Stimulated activated CD4-positive, alpha-beta T cell treated with anti-CD3 and anti-CD28 coated beads, Interleukin-1b, Interleukin-23, amount 100 ng/mL, for 24 hours (primary cell): ENCODE measurements at places on chromosomes 3 and 15.

DNA sequence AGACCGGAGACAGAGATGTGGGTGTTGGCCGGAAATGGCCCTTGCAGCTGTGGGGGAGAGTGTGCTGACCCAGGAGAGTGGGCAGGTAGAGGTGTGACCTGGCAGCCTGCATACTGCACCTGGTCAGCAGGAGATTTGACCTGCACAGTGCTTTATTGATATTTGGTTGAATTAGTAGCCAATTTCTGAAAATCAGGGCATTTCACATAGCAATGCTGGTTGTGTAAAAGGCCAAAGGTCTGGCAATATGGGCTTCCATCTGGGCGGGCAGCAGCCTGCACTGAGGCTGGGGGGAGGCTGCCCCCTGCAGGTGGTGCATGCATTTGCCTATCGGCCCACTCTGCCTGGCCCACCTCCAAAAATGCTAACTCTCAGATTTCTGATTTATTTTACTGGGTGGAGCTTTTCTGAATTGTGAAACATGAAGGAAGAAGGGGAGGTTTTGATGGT, 9.4 kb upstream of the MGLL start:
- DNase-seq: no peak

DNA sequence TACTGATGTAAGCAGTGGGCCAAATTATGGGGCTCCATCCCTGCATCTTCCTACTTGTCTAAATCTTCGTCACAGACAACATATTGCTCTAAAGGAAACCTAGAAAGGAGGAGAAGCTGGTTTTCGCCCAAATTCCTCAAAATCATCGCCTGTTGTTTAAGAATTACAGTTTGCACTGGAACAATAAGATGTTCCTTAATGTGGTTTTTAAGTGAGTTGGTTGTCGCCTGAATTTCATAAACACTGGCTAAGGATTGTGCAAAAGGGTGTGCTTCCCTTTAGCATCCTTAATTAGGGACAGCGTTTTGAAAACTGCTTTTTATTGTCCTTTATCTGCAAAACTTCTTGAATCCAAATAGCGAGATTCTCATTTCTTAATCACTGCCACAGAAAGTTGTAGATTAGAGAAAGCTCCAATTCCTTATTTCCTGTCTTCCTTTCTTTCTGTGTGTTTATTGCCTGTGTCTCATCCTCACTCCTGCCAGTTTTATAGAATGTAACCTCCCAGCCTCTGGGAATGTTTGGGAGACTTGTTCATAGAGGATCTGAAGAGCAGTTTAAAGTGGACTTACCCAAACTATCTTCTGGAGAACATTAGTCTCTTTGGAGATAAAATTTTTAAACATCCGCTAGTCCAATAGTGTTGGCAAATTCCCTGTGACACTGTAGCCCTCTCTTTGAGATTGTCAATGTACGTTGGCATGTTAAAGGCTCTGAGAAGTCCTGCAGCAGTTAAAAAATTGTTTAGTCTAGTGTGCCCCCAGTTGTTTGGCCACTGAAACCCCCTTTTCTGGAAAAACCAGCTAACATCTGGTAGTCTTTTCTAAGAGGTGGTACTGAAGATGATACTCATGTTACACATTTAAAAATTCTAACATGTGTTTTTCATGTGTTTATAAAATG, 50.4 kb downstream of the FLNB start:
- no peak for DNase-seq

GRCh38 chr3:106688464-106688863, 688.8 kb upstream of the CCDC54 start:
- no peak for DNase-seq

- DNase-seq: peak; percentile 65
These were observed 12.6 kb upstream of the LMAN1L start for GRCh38 chr15:74799856-74800558.

DNA sequence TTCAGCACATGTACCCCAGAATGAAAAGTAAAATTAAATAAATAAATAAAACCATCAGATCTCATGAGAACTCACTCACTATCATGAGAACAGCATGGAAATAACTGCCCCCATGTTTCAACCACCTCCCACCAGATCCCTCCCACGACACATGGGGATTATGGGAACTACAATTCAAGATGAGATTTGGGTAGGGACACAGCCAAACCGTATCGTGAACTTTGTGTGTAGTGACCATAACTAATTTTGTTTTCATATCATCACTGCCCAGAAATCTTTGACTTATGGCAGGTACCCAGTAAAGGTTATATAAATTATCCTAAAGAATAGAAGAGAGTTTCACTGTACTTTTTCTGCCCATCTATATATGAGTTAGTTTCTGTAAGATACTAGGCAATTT, 766.5 kb downstream of the ROBO1 start:
- no peak for DNase-seq

GRCh38 chr3:108661699-108662098, 72.2 kb downstream of the DZIP3 start:
- DNase-seq: no peak

DNA sequence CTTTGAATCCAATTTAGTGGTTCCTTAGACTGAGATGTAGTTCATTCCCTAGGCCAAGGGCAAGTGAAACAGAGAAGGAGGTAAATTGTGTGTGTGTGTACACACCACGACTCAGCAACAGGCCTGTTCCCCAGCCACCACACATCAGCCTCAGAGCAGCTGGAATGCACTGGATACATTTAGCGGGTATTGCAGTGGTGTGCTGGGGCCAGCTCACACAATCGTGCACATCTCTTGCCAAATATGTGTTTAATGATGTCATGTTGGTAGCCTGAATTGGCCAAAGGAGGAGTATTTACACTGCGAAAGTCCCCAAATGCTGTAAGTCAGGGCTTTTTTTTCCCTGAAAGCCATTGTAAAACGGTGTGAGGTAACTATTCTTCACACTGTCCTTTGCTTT, 82.3 kb downstream of the RBPMS2 start:
- no peak for DNase-seq

DNA sequence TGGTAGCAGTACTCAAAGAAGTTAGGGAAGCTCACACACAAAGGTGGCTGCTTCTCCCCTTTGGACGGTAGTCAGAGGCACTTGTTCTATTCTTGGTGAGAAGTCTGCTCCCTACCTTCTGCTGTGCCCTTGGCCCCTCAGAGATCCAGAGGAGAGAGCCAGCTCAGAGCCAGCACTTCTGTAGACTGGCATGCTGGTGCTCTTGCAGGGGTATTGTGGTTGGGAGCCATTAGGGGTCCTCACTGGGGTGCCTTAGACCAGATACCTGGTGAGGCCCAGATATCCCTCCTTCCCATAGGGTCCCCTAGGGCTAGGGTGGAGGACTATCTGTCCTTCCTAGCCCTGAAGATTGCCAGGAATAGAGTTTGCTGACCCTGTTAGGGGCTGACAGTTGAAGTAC, 140.6 kb downstream of the EEFSEC start:
- DNase-seq: no peak

DNA sequence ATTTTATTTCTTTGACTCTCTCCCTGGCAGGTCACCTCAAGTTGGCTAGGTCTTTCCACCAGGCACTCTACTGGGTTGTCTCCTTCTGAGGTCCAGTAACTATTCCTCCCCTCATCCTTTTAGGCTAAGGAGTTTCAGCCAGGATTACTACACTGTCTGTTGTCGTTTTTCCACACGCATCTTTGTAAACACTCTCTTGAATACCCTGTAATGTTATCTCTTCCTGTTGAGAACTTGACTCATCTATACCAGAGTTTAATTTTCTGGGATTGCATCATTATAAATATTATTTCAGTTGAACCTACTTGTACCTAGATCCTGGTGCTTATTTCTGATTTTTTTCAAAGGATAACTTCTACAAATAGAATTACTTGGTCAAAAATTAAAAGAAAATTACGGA, 138.3 kb downstream of the SQOR start:
- DNase-seq: no peak

DNA sequence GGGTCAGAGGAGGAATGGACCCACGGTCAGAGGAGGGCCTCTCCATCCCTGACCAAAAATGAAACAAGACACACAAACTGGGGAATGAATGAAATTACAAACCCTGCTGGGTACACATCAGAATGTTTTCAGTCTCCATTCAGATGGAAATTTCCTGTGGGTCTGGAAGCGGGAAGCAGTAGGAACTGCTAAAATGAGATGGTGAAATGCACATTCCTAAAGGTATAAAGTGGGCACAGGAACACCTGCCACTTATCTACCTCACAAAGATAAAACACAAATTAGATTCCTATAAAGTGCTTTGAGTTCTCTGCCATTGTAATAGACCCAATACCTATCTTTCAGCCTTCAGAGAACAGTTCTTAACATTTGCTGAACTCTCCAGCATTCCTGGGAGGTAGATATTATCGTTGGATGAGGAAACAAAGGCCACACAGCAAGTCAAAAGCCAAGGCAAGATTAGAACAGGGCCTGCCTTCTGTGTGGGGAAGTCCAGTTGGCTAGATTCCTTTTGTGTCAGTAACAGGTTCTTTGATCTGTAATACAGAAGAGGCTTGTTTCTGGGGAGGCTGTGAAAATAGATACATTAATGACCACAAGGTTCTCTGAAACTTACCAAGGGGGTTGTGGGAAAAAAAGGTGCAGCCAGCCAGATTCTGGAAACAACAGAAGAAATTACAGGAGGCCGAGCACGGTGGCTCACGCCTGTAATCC, 98.4 kb downstream of the IGF2BP2 start:
- no peak for DNase-seq

DNA sequence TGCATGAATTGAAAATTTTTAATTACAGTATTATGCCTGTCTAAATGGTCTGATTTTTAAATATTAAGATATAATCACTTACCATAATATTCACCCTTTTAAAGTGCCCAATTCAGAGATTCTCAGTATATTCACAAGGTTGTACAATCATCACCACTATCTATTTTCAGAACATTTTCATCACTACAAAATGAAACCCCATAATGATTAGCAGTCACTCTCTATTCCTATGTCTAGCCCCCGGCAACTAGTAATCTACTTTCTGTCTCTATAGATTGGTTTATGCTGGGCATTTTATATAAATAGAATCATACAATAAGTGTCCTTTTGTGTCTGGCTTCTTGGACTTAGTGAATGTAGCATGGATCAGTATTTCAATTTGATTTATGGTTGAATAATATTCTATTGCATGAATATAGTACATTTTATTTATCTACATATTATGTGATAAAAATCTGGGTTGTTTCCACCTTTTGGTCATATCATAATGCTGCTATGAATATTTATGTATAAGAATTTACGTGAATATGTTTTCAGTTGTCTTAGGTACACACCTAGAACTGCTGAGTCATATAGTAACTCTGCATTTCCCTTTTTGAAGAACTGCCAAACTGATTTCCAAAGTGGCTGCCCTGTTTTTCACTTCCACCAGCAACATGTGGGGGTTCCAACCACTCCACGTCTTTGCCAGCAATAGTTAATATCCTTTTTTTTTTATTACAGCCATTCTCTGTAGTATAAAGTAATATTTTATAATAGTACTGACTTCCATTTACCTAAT, 485.7 kb upstream of the ZNF385D start:
- no peak for DNase-seq

- DNase-seq: no peak
These were observed 29.1 kb downstream of the ALS2CL start for GRCh38 chr3:46664188-46664970.

- DNase-seq: no peak
These were observed 8.4 kb upstream of the GP5 start for GRCh38 chr3:194407423-194407822.

DNA sequence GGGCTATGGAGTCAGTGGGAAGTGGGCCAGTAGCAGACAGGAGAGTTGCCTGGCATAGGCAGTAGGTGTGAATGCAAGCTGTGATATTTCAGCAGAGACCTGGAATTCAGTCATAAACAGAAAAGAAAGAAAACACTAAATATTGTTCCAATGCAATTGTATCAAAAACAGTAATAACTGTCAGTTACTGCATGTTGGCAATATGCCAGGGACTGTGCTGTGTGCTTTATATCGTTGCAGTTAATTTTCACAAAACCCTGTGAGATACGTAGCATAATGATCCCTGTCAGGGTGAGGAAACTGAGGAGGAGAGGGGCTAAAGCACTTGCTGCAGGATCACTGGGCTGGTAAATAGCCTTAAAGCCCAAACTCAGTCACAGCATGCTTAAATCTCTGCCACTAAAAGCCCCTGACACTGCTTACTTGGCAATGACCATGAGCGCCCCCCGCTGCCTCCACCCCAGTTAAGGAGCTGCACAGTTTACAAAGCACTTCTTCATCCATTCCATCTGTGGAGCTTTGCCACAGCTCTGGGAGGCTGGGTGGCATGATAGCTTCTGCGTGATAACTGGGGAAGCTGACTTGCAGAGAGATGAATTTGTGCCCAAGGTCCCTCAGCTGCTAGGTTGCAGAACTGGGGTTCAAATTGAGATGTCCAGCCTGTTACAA, 3.9 kb downstream of the SLC6A1 start:
- DNase-seq: no peak

- DNase-seq: no peak
These were observed 791 bp downstream of the GYG1 start for GRCh38 chr3:148992027-148992634.

DNA sequence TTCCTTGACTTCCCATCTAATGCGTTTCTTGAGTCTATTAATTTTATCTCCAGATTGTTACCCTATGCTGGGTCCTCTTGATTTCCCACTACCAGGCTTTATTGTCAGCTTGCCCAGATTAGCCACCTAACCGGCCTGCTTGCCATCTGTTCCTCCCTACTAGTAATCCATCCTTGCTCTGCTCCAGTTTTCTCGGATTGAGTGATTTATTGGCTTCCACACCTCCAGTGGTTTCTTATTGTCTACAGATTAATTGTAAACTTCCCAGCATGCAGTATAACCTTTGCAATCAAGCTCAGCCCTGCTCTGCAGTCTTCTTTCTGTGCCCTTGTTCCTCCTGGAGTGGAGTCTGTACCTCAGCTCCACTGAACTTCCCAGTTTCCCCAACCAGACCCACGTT, 63.4 kb downstream of the ARHGEF26 start:
- DNase-seq: no peak

DNA sequence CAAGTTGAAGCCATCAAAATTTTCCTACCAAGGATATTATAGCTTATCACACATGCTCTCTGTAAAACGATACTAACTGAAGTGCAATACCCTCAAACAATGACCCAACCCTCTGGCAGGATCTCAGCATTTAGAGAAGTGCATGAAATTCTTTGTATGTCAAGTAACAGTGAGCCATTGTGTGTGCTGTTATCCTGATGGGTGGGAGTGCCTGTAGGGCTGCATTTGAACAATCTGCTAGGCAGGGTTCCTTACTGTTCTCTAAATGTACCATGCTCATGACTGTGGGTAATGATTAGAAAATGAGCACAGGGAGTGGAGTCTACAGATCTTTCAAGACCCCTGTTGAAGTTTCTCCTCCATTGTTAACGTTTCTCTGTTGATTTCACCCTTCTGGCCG, 398.1 kb downstream of the NSUN3 start:
- DNase-seq: no peak

- DNase-seq: no peak
These were observed 5.7 kb upstream of the SKOR1 start for GRCh38 chr15:67819636-67820035.

GRCh38 chr3:176431038-176431418, 766.3 kb downstream of the TBL1XR1 start:
- no peak for DNase-seq

- DNase-seq: no peak
These were observed 561.7 kb upstream of the SGO1 start for GRCh38 chr3:20747741-20748140.
